ENCODE measurements at places on chromosomes 16 and 17.

- no peak for DNase-seq
These were observed 11.9 kb upstream of the PABPN1L start for GRCh38 chr16:88878356-88878755.

DNA sequence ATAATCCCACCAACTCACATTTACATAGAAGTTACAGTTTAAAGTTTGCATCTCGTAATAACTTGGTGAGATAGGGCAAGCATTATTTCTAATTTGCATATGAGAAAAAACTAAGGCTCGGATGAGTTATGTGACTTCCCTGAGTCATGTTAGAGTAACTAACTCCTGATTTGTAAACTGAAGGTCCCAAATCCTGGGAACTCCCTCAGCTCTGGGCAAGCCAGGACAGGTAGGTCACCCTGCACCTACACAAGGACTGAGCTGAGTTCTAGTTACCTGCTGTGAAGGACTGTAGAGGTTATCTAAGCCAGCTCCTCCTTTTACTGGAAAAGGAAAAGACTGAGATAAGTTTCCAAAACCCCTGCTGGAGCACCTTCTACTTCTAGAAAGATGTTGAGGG lies 92.1 kb upstream of the HLF start:
- DNase-seq, result no peak

GRCh38 chr17:61382796-61383688 lies 16.6 kb upstream of the TBX2 start:
- no peak for DNase-seq

- DNase-seq, result no peak
These were observed 119.5 kb downstream of the C16orf78 start for GRCh38 chr16:49492896-49493626.

DNA sequence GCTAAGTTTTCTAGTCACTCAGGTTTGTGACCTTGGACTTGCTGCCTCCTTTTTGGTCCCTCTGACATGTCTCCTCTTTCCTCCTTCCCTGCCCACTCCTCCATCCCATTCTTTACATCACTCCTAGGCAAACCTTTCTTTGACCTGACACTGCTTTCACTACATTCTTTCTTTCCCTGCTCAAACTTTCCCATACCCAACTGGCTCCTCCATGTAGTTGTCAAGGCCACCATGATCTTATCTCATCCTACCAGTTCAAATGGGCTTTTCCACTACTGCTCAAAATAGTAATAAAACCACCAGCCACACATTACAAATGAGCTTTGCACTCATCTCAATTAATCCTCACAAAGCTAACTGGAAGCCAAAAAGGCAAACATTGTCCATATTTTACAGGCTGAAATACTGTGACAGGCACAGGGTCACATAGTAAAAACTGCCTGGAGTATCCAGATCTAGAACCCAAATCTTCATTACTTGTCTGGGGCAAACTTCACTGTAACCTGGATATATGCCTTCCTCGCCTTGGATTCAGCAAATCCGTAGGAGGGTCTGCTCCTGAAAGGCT lies 14.4 kb downstream of the MRPS23 start:
- no peak for DNase-seq

GRCh38 chr16:29784157-29784556 lies 6.1 kb downstream of the ZG16 start:
- no peak for DNase-seq

DNA sequence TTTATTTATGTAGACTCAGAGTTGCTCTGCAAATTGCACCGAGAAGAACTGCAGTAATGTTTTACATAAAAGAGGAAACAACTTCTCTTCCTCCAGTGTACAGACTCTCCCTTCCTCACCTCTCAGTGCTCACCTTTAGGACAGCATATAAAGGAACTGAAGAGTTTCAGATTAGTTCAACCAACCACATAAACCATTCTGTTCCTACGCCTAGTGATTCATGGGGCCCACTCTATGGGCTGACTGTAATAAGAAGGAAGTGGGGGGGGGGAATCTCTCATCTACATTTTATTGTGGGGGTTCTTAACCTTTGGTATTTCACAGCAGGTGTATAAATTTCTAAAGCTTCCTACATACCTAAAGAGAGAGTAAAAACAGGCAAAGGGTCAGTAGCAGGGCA lies 18.3 kb downstream of the ZSWIM7 start:
- DNase-seq, result no peak

DNA sequence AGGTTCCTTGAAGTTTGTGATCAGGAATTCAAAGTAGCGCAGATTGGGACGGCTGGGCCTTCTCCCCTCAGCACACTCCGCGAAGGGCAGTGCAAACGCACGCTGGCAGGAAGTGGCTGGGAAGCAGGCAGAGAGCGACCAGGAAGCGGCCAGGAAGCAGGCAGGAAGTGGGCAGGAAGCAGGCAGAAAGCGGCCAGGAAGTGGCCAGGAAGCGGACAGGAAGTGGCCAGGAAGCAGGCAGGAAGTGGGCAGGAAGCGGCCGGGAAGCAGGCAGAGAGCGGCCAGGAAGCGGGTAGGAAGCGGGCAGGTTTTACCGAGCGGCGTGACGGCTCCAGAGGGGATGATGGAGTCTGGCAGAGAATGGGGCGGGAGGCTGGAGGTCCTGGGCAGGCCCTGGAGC lies 3.2 kb downstream of the DPEP1 start:
- no peak for DNase-seq

DNA sequence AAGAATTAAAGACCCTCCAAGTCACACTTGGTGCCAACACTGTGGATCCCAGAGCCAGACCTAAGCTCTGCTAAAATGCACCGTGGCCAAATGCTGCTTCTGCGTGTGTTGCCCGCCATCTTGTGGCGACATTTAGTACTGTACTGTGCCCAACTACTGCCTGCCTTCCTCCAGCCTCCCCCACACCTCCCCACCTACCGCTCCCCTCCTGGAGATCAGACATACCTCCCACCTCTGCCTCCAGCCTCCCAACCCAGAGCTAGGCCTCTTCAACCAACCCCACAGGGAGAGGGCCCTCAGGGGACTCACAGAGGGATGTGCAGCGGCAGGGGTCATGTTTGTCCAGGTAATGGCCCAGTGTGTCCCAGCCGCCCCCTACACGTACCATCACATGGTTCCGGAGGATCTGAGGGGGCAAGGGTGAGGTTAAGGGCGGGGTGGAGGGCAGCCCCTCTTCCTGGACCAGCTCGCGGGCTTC lies 5.5 kb downstream of the GAS2L2 start:
- DNase-seq, result peak; percentile 54

DNA sequence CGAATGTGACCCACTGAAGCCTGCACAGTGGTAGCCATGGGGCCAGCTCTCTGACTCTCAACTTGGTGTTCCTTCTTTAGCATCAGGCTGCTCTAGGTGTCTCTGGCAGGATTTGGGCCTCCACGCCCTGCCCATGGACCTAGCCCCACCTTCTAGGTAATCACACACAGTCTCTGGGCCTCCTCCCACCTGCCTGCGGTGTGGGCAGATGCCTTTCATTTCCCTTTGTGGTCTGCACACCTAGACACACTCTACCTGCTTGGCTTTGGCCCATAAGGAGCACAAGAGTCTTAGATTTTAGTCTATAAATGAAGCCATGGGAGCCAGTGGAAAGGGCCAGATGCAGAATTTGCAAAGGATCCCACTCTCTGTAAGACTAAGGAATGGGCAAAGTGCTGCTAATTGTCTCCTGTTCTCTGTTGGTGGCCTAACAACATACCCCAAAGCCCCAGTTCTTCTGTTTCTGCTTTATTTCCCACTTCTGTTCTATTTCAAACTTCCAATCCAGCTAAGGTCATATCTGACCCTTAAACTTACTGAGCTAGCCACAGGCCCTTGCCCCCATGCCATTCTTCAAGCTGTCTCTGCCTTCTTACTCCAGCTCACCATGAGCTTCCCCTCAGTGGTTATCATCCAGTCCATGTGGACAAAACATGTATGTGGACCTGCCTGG lies 7.2 kb upstream of the MFSD6L start:
- no peak for DNase-seq

GRCh38 chr16:53549970-53550690 lies 47.1 kb upstream of the AKTIP start:
- peak; percentile 16 for DNase-seq

GRCh38 chr17:40425741-40426140 lies 8.0 kb upstream of the TOP2A start:
- DNase-seq, result no peak
